RCC 7860 (cell line): ENCODE measurements at places on chromosomes 5 and 9.

GRCh38 chr9:114552706-114553105 is 34.9 kb upstream of the ATP6V1G1 start:
- no peak for DNase-seq

DNA sequence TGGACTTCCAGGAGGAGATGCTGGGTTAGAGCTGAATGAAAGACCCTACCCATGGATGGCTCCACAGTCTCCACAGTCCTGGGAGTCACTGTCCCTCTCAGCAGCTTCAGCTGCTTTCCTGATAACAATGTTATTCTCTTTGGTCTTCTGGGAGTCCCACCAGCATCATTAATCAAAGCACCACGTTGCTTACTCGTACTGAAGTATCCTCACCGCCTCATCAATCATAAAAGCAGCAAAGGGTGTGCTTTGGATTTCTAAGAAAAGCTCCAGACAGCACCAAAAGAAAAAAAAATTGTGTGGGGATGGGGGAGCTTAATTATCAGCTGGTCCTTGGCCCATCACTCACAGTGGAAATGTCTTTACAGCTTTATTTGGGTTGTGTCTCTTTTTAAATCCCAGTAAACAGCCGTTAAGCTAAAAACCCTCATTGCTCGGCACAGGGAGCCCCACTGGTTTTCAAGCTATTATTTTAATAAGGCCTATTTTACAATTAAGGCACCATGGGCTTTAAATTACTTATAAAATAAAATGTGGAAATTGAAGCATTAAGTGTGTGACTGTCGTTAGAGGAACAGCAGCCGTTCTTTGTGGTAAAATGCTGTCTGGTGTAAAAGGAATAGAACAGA is 538.0 kb downstream of the EBF1 start:
- DNase-seq, result no peak

GRCh38 chr5:162026803-162027202 is 40.8 kb upstream of the GABRG2 start:
- DNase-seq, result no peak

GRCh38 chr9:90805006-90805996 is 3.7 kb downstream of the SYK start:
- DNase-seq, result no peak

GRCh38 chr5:445591-445990 is 2.6 kb downstream of the EXOC3 start:
- no peak for DNase-seq

- peak; percentile 52 for DNase-seq
Measured at GRCh38 chr5:150394131-150394530, 18.6 kb downstream of the CD74 start.

DNA sequence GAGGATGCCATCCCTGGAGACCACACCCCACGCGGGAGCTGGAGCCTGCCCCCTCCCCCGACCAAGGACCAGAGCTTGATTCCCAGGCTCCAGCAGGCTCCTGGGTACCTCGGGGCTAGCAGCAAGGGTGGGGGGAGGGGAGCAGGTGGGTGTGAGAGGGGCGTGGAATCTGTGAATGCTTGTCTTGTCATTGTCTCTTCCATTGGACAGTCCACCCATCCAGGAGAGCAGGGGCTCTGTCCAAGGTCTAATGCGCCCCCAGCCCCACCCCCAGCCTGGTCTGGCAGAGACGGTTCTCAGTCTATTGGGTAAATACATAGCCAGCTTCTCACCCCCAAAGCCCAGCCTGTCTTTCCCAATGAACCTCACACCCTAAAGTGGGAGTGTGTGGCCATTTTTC is 22.8 kb downstream of the URM1 start:
- DNase-seq, result no peak

GRCh38 chr9:18189871-18190670 is 283.9 kb upstream of the ADAMTSL1 start:
- DNase-seq, result no peak

- no peak for DNase-seq
Measured at GRCh38 chr5:178435321-178436238, 154.6 kb downstream of the COL23A1 start.

DNA sequence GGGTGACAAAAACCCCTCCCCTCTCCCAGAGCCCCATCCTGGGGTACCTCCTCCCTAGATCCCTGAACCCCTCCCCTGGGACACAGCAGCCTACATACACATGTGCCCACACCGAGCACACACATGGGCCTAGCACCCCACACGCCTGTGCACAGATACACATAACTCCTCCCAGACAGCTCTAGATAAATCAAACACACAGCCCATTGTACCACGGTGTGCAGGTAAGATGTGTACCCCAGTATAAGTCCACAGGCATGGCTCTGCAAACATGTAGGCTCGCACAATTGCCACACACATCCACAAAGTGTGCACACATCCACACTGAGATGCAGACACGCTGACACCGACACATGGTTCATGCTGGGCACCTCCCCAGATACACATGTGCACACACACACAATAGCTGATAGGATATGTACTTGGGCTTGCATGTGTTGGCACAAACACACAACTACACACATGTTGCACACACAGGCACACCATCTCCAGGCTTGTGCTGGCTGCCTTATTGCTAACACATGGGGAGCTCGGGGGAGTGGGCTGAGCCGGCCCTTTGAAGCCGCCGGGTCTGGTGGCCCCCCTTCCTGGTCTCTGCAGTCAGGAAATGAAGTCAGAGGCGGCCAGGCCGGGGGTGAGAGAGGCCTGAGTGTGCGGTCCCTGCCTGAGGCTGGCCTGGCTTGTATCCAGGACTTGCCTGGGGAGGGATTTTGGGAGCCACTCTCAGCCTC is 30.2 kb downstream of the GOLGA2 start:
- DNase-seq, result no peak

DNA sequence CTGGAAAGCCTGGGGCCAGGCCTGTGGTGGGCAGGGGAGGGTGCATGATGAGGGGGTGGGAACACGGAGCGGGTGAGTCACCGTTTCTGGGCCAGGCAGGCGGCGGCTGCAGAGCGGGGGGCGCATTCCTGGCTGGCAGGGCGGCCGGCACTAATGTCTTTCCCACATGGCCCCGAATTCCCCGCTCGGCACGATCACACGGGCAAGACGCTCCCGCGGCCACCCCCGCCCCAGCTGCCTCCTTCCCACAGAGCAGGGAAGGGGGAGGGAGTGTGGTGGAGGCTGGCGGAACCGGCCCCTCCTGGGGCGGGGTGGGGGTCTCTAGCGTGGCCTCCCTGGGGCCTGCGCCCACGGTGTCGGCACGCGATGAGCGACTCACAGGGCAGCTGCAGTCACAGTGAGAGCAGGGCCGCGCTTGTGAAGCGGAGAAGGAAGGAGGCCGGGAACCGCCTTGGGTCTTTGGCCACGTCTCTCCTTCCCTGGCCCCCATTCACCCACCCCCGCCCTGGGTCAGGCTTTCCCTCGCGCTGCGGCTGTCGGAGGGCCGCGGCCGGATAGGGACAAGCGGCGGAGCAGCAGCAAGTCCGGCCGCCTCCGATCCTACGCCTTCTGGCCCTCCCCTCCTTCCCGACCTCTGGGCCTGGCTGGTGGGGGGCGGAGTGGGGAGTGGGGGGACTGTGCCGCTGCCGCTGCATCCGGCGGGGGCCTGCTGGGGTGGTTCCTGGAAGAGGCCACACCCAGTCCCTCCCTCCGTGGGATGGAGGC is 48.9 kb downstream of the CXXC5 start:
- DNase-seq, result peak; percentile 93

GRCh38 chr5:89128906-89129625 is 246.1 kb upstream of the MEF2C start:
- DNase-seq, result no peak

DNA sequence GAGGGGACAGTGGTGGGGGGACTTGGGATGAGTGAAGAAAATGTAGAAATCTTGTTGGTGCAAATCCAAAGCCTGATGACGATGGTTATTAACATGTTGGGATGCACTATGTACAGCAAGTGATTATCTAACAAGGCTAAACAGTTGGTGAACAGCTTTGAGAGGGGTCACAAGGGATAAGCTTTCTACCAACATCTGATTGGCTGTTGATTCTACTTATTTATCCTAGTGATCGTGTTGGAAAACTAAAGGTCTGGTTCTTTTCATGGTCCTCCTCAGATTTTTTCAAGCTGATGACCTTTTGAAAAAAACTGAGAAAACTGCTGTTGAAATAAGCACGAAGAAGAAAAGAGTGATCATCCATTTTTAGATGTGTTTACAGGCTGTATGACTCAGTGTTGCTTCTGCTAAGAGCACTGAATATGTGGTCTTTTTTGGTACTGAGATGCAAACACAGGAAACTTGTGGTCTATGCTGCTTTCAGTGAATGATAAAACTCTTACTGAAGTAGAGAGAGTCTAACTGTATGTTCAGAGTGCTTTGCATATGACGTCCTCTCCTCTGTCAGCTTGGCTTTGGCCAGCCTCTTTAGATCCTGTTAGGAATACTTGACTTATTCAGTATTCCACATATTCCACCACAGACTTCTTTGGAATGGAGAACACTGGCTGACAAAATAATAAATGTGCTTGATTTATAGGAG is 174.8 kb downstream of the SLF1 start:
- DNase-seq, result peak; percentile 4

GRCh38 chr5:98975682-98976407 is 47.0 kb upstream of the CHD1 start:
- DNase-seq, result no peak

DNA sequence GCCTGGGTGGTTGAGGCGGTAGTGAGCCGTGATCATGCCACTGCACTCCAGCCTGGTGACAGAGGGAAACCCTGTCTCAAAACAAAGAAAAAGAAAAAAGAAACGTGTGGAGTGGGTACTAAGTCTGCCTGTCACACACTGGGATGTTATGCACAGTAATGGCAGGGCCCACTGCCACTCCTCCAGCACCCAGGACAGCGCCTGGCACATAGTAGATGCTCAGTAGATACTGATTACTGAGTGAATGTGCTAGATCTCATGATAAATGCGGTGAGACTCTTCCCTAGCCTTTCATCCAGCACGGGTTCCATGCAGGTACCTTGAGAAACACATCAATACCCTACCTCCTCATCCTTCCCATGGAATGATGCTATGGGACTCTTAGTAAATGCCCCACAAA is 87.4 kb upstream of the HSPA9 start:
- no peak for DNase-seq

- no peak for DNase-seq
Measured at GRCh38 chr9:133864011-133864410, 125.9 kb upstream of the SARDH start.

GRCh38 chr5:117077142-117077541 is 502.5 kb upstream of the SEMA6A start:
- no peak for DNase-seq

DNA sequence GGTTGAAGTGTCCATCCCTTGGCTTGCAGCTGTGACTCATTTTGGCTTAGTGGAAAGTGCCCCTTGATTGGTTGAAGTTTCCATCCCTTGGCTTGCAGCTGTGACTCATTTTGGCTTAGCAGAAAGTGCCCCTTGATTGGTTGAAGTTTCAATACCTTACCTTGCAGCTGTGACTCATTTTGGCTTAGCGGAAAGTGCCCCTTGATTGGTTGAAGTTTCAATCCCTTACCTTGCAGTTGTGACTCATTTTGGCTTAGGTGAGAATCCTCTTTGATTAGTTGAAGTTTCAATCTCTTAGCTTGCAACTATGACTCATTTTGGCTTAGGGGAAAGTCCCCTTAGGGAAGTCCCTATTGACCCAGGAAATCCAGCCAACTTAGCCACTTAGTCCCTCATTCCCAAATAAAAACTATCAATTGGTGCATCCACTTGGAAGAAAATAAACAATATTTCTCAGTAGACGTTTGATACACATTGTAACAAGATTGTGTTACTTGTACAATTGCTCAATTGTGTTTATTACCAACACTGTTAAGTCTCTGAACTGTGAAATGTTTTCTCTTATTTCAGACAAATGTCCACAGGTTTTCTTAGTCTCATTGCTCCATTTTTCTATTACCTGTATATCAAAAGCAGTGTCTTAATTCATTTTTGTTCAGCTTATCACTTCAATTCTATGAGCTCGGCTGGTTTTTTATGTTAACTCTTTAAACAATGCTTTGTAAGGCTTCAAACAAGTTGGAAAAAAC is 2308.8 kb upstream of the ACO1 start:
- peak; percentile 88 for DNase-seq

DNA sequence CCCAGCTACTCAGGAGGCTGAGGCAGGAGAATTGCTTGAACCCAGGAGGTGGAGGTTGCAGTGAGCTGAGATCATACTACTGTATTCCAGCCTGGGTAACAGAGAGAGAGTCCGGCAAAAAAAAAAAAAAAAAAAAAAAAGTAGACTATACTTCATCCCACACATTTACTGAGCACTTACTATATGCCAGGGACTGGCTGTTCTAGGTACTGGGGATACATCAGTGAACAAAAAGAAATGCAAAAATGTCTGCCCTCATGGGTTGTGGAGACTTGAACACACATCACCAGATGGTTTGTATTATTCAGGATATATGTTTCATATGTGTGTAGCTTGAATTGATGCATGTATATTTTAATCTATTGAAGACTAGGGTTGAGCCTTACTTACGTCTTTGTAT is 2.9 kb upstream of the LHFPL2 start:
- no peak for DNase-seq

DNA sequence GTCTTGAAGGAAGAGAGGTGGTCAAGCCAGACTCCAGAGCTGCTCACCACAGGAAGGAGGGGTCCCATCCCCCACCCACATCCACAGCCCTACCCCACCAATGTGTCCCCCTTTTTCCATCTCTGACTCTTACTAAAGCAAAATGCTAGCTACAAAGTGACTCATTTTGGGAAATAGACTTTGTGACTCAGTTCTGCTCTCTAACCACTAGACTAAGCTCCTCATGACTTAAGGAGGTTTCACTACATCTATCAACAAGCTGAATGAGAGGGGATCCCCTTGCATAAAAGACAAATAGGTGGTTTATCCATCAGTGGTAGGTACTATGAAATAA is 35.1 kb upstream of the ADRB2 start:
- peak; percentile 78 for DNase-seq

GRCh38 chr5:10334831-10335230 is 18.7 kb upstream of the MARCHF6 start:
- no peak for DNase-seq

GRCh38 chr5:93055971-93056370 is 525.0 kb downstream of the NR2F1-AS1 start:
- no peak for DNase-seq

DNA sequence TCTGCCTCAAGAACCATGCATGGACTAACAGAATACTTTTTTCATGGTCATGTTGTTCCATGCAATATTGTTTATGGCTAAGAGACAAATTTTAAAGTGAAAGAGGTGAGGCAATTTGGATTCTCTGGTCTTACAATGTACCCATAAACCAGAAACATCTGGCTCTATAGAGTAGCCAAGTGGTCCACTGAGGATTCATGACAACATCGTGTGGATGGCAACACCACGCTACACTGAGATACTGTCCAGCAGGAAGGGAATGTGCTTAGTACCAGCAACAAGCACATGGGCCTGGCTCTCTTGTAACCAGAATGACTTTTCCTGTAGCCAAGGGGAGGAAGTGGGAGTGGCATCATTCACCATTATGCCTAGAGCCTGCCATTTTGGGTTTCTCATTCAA is 218.2 kb downstream of the GADD45G start:
- DNase-seq, result no peak

GRCh38 chr5:116813906-116814305 is 239.3 kb upstream of the SEMA6A start:
- DNase-seq, result no peak
